ENCODE measurements at places on chromosomes 2 and 18. TPM values are rescaled to one million over a fixed set of nuclear protein-coding genes. Genes with fewer than 3 reads are reported as not detected.

GRCh38 chr18:58576638-58577251 is 52.1 kb downstream of the ALPK2 start:
- DNase-seq = no peak

DNA sequence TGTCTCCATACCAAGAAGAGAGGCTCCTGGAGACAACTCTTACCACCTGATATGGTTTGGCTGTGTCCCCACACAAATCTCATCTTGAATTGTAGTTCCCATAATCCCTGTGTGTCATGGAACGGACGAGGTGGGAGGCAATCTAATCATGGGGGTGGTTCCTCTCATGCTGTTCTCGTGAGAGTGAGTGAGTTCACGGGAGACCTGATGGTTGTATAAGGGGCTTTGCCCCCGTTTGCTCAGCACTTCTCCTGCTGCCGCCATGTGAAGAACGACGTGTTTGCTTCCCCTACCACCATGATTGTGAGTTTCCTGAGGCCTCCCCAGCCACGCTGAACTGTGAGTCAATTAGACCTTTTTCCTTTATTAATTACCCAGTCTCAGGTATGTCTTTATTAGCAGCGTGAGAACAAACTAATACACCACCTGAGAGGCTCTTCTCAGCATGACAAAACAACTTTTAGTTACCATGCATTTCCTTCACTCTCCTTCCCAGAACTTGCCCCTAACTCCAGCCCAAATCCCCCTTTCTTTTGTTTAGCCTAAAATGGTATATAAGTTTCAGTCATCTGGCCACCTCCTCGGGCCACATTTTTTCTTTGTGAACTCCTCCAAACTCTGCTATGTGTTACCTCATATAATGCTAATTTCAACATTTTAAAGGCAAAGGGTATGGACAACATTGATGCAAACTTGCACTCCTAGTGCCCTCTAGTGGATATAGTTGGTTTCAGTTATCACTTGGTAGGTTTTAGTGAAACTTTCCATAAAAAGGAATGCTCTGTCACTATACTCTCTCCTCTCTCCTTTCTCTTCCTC is 58.6 kb upstream of the SLC25A52 start:
- DNase-seq = no peak

The REEP1 gene
- polyA plus RNA-seq = 0.28 TPM

DNA sequence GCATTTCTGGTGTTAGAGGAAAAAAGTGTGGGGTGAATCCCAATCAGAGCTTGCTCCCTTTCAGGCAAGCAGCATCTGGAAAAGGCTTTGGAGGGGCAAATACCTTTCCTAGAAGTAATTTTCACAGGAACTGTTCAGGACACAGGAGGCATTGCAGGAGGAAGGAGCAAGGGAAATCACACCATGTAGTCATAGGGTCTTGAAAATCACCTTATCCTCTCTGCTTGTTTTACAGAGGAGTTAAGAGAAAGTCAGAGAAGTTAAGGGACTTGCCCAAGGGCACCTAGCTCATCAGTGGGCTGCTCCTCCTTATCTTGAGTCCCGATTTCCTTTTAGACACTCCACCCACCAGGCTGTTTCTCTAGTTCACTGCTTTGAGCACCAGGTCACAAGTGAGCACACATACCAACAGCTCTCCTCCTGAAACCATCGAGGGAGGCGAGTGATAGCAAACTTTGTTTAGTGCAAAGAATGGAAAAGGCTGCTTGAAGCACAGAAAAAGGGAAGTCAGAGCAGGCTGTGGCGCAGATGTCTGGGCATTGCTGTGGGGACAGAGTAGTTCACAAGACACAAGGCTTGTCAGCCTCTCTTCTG is 89.2 kb upstream of the CXCR4 start:
- no peak for DNase-seq

DNA sequence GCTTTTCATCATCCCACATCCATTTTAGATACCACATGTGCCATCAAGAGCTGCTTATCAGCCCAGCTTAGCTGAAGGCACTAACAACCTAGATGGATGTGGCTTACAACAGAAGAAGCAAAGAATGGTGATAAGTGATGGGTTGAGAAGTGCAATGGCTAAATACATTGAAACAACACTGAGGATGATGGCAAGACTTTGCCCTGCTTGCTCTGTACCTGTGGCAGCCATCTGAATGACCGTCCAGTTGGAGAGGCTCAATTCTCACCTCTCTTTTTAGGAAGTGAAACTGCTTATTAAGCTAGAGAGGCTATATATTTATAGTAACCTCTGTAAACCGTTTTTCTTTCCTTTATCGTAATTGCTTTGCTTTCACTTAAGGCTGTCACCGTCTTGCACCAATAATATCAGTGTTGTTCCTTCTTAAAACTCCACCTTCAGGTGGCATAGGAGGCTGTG is 5.7 kb downstream of the GPATCH11 start:
- no peak for DNase-seq

DNA sequence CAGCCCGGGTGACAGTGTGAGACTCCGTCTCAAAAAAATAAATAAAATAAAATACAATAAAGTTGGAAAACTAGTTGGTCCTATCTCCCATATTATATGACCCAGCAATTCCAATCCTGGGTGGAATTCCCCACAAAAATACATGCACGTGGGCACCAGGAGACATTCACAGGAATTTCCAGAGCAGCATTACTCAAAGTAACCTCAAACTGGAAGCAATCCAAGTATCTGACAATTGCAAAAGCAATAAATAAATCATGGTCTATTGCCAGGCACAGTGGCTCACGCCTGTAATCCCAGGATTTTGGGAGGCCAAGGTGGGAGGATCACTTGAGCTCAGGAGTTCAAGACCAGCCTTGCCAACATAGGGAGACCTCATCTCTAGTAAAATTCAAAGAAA is 101.2 kb upstream of the MAP4K4 start:
- no peak for DNase-seq

DNA sequence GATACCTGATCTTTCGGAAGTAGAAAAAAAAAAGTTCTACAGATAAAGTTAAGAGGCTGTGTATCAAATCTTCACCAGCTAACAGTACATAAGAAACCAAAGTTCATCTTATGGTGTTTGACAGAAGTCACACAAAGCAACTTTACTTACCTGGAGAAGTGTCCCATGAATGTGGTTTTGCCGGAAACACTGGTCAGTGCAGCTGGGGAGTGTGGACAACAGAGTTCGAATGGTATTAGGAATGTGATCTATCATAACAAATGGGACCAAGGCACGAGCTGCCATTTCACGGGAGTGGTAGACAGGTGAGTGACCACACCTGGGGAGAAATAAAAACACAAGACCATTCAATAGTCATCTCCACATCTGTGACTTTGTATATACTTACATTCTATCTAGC is 171.4 kb upstream of the ZFP36L2 start:
- no peak for DNase-seq

GRCh38 chr2:211690736-211691135 is 847.9 kb downstream of the ERBB4 start:
- DNase-seq = no peak

- no peak for DNase-seq
These were observed 612.5 kb downstream of the IRS1 start for GRCh38 chr2:226187156-226187555.

DNA sequence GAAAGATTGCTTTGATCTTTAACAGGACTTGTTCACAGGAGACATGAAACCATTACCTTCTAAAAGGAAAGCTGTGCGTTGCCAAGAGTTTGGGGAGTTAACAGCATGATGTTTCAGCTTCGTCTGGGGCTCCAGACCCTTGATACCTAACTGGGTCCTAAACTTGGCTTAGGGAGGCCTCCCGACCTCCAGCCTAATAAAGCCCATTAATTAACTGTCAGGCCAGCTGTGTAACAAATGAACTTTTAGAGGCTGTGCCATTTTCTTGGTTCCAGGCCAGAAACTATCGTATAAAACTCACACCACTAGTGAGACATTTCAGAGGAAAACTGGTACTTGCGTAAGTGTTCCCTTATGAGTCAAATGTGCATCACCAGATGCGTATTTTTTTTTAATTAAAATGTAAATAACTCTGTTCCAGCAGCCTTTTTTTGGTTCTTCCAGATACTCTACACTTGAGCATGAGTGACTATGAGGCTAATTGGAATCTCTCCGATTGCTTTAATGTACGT is 236.5 kb downstream of the BCL2 start:
- DNase-seq = no peak

The ABCG5 gene
- not detected for polyA plus RNA-seq

The CXCR1 gene
- polyA plus RNA-seq = not detected

The IL1RN gene
- not detected for polyA plus RNA-seq

The AQP12A gene
- not detected for polyA plus RNA-seq

DNA sequence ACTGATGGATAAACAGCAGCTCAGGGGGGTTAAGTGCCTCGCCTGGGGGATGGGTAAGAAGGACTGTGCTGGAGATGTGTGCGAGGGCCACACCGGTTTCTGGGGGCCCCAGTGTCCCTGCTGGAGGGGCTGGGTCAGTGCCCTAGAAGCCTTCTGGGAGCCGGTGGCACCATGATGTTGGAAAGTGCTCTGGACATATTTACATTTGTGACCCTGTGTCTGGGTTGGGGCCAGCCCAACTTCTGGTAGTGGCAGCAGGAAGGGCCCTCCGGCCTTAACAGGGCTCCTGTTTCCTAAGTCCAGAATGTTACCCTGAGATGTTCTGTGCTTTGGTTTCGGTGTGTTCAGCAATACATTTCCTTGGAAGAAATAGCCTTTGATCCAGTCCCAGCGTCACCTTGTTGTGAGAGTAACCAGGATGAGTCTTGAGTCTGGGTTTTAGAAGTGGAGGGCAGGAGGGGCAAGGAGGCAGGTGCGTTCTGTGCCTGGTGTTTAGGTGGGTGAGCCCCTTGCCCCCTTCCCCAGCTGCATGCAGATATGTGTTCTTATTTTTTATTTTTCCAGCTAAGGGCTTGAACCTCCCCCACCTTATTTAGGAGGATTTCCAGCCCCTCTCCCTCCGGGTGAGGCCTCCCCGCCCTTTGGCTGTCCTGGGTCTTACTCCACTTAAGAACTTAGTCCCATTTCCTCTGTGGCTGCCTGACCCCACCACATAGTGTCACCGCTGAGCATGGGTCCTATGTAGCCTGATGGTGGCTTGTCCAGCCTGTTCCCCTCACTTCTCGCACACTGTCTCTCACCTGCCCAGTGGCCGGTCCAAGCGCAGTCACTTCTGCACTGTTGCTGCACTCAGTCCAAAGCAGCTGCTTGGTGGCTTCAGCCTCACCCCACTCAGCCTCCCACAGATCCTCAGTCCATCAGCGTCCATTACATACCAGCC is 132.7 kb upstream of the HS6ST1 start:
- no peak for DNase-seq

GRCh38 chr2:149021271-149021719 is 17.2 kb upstream of the LYPD6B start:
- DNase-seq = no peak

- no peak for DNase-seq
These were observed 54.3 kb upstream of the TSPYL6 start for GRCh38 chr2:54310311-54310710.

- DNase-seq = no peak
These were observed 78.7 kb downstream of the RAB3GAP1 start for GRCh38 chr2:135130751-135131150.

All from BJ (cell line).